ENCODE measurements at places on chromosomes 16 and 17. TPM values are rescaled to one million over a fixed set of nuclear protein-coding genes. Genes with fewer than 3 reads are reported as not detected.

Gene SETD1A
- 24.6 TPM for total RNA-seq

Gene SSTR5
- total RNA-seq = not detected

Gene HSD17B1
- total RNA-seq = 0.44 TPM

DNA sequence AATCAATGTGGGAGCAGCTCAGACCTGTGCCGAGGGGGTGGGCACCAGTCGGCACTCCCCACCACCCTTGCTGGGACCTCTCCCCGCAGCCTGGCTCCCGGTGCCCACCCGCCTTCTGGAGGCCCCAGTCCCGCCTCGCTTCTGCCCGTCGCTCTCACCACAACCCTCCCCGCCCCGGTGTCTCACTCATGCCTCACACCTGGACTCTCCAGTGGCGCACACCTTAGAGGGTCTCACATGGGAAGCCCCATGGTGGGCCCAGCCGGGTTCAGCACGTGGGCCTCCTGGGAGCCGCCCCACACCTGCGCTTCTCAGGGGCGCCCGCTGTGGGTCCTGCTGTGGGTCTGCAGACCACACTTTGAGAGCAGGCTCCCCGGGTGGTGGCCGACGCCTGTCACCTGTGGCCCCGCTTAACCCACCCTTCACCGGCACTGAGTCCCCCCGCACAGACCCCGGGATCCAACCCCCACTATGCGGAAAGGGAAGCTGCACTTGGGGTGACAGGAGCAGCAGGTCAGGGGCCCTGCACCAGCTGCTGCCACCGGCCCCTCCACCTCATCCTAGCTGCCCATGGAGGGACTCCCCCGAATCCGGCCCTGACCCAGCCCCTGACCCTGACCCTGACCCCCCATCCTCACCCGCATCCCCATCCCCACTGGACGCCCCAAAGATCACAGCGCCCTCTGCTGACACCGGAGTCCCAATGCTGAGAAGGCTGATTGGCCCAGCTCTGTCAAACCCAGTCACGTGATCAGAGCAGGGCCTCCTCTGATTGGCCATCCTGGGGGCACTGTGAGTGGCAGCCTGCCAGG lies 27.4 kb upstream of the SLC38A10 start:
- no peak for DNase-seq

- no peak for DNase-seq
These were observed 20.1 kb upstream of the ADCY9 start for GRCh38 chr16:4136229-4136813.

Data from glomerular endothelial cell (primary cell).